ENCODE measurements at places on chromosomes 11 and 22.

DNA sequence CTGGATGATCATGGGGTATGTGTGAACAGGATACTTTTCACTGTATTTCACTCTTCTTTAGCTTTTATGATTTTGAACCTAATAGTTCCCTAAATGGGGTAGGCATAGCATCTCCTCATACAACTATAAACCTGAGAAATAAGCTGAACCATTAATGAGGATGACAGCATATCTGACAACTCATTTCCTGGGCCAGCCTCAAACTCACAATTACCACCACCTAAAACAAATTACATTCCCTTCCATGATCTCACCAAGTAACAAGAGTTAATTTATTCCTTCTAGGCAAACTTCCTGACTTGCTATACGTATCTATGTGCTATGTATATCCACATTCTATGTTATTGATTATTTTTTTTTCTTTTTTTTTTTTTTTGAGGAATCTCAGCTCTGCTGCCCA is 23.0 kb downstream of the SIK3 start:
- peak; percentile 67 for DNase-seq

DNA sequence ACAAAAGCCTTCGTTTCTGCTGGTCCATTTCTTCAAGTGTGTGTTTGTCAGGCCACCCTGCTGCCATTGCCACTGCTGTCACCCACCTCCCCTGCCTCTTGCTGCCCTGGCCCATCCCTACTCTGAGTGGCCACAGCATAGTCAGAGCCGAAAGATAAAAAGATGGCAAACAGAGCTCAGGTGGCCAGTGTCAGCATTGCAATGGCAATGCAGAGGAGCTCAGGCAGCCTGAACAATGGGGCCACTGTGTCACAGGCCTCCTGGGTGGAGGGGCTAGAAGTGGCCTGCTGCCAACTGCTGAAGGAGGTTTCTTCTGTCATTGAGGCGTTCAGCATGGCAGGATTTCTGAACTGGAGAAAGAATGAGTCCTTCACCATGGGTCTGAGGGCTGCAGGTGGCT is 137.1 kb downstream of the CSNK2A3 start:
- no peak for DNase-seq

DNA sequence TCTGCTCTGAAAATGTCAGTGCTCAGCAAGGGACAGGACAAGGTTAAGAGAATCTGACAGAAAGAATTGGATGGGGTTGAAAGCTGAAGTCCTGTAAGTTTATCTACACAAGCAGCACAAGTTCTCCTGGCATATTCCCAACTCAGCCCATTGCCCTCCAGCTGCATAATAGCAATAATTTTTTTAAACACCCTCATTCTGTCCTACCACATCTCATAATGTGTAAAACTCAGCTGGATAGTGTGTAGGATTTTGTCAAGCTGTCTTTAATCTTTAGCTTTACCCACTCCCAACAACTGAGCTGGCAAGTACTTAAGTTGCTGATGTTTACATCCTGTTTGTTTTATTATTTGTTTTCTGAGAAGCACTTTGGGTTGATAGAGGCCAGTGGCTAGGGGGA is 158.9 kb downstream of the CADM1 start:
- DNase-seq, result no peak

- DNase-seq, result no peak
These were observed 318.9 kb downstream of the CTTN start for GRCh38 chr11:70716986-70717775.

GRCh38 chr22:46072110-46072881 is 78.0 kb upstream of the PPARA start:
- peak; percentile 63 for DNase-seq

Measured in fibroblast of skin of abdomen (primary cell).